Central memory CD8-positive, alpha-beta T cell (primary cell): ENCODE measurements at places on chromosomes 7 and 10.

GRCh38 chr10:33674986-33675599, 340.6 kb upstream of the NRP1 start:
- no peak for DNase-seq

- no peak for DNase-seq
These were observed 96.1 kb upstream of the SEMA3C start for GRCh38 chr7:81014908-81015307.

GRCh38 chr7:39847227-39847626, 102.8 kb upstream of the CDK13 start:
- DNase-seq: no peak

DNA sequence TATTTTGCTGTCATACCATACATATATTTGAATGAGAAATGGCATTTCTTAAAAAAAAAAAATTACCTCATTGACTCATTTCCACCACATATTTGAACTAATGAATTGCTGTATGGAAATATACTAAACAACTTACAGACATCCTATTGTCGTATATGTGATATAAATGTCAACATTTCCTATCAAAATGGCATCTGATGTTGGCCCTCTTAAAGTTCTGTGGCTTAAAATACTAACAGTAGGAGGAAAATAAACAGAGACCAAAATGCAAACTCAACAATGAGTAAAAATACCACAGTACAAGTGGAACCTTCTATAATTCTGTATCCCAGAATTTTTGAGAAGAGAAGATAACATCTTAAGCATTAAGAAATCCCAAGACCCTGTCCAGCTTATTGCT, 405.6 kb upstream of the GALNT17 start:
- no peak for DNase-seq

GRCh38 chr7:132420527-132420926, 155.7 kb downstream of the PLXNA4 start:
- no peak for DNase-seq
